Activated CD4-positive, alpha-beta memory T cell treated with anti-CD3 and anti-CD28 coated beads for 36 hours (primary cell): ENCODE measurements at places on chromosomes 12 and 14. TPM values are rescaled to one million over a fixed set of nuclear protein-coding genes. Genes with fewer than 3 reads are reported as not detected.

DNA sequence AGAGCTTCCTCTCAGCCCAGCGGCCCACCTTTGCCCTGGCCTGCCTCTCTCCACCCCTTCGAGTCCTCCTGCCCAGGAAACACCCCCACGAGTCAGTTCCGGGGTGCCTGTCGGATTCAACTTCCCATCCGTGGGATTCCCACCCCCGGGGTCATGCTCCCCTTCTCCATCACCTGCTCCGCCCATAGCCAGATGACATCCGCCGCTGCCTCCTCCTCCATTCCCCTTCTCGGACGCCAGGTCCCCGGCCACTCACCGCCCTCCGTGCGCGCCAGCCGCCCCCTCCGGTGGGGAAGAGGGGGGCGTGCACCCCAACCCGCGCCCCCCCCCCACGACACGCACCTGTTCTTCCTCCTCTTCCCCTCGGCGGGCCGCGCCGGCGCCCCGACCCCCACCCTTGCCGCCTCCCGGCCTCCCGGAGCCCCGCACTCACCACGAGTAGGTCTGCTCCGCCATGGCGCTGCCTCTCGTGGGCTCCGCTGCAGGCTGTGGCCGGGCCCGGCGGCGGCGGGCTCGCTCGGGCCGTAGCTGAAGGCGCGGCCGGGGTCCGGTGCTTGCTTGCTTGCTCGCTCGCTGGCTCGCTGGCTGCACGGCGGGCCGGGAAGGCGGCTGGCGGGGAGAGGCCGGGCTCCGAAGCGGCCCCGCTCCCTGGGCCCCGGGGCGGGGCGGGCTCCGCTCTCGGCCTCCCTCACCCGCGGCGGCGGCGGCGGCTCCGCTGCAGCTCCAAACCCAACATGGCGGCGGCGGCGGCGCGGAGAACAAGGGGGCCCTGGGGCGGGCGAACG is 554 bp downstream of the SPPL3 start:
- DNase-seq, result peak; percentile 83

DNA sequence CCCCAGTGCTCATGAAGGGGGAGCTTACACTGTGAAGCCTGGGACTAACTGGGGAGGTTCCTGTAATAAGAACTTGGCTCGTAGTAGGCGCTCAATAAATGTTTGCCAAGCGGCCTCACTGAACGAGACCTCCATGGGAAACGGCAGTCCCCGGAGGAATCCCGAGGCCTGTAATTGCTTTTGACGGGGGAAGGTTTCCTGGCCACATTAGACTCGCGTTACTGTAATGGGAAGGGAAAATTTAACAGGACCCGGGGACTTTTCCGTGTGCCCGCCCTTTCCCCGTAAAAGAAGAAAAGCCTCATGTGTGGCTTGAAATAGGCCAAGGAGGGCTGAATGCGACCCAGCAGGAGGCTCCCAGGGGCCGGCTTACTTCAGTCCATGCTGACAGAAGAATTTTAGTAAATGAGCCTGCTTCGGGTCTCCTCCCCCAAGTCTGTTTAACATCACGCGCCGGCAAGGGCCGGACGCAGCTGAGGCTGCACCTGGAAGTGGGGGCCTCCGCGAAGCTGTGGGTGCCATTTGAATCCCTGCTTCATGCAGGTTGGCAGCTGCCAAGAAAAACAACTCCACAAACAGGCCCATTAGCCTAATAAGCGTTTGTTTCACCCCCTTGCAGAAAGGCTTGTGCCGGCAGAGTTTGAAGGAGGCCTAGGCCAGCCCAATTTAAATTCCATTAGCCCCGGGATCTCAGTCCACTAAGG is 39.8 kb upstream of the PWP1 start:
- no peak for DNase-seq

KRT73 gene
- 0.19 TPM for total RNA-seq

- no peak for DNase-seq
Observed at GRCh38 chr12:9980126-9980525, 8.9 kb downstream of the CLEC12A start.

GRCh38 chr12:121513464-121514183 is 67.2 kb downstream of the KDM2B start:
- peak; percentile 31 for DNase-seq

- no peak for DNase-seq
Observed at GRCh38 chr12:46154221-46154985, 114.4 kb downstream of the SLC38A1 start.

GRCh38 chr14:104561632-104562495 is 17.7 kb upstream of the C14orf180 start:
- no peak for DNase-seq

GRCh38 chr14:55713486-55713885 is 133.5 kb downstream of the KTN1 start:
- no peak for DNase-seq

DNA sequence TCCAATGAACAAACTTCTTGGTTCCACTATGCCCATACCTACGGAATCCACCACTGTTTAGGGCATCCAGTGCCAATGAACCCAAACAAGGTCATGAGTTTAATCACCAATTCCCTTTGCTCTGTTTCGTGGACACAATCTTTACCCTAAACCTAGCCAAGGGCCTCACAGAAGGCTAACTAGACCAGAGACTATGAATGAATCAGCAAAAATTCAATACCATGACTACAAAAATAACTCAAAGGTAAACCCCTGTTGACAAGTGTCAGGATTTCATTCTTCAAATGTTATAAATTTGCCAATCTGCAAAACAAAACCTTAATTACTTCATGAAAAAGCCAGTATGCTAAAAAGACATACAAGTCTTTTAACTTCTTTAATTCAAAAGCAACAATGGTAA is 96.7 kb downstream of the CEP128 start:
- no peak for DNase-seq

- peak; percentile 93 for DNase-seq
Observed at GRCh38 chr12:54984658-54985376, at the start of gene TESPA1. Gene TESPA1, minus strand, starts transcription at chr12:54984762. Its CDS starts 10,200 bp downstream, at chr12:54974562.

TRHDE gene
- not detected for total RNA-seq

DEGS2 gene
- 1.1 TPM for total RNA-seq

- no peak for DNase-seq
Observed at GRCh38 chr14:77950371-77951063, 150.6 kb downstream of the ADCK1 start.

CLBA1 gene
- 1.2 TPM for total RNA-seq

GRCh38 chr12:15982071-15982470 is 70.9 kb downstream of the DERA start:
- no peak for DNase-seq

KRT4 gene
- not detected for total RNA-seq

- DNase-seq, result no peak
Observed at GRCh38 chr12:130097342-130097741, 64.9 kb upstream of the FZD10 start.

DNA sequence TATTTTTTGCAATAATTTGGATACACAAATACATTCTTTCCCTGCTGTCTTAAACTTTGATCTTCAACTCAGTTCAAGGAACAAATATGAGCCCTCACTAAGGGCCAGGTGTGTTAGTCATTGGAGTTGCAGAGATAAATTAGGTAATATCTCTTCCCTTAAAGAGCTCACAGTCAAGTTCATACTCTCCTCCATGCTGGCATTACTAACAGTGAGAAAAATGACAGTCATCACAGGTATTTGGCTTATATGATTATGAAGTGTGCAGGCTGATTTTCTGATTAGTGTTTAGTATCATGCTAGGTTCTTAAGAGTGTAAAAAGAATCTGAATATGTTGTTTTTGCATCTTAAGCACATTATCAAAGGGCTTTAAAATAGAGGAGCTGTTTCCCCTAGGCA is 594.7 kb downstream of the CCER1 start:
- DNase-seq, result no peak

REP15 gene
- 0.22 TPM for total RNA-seq

DCAF11 gene
- 91.8 TPM for total RNA-seq

GRCh38 chr12:68001486-68002466 is 12.5 kb downstream of the IFNG-AS1 start:
- no peak for DNase-seq

DNA sequence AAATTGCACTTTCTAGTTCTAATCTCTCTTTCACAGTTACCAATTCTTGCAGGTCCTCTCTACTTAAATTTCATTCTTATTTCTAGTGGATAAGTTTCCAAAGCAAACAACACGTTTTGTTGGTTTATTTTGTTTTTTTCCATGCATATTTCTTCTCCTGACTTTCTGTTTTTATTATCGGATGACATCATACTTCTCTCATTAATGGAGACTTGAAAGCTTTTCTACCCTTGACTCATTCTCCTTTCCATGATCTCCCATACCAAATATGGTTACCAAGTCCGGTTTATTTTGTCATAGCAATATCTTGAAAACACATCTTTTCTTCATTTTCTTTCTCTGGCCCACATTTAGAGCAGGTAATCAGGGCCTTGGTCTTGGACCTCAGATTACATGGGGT is 796.5 kb downstream of the GALC start:
- DNase-seq, result no peak

DNA sequence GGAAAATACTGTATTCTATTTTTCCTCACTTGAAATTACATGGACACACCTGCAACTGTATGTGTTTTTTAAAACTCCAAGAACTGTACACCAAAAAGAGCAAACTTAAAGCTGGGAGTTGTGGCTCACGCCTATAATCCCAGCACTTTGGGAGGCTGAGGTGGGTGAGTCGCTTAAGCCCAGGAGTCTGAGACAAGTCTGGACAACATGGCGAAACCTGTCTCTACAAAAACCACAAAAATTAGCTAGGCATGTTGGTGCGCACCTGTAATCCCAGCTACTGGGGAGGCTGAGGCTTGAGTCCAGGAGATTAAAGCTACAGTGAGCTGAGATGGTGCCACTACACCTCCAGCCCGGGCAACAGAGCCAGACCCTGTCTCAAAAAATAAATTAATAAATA is 95.9 kb downstream of the SINHCAF start:
- no peak for DNase-seq
